Right atrium auricular region (tissue), 2 donors: ENCODE measurements at places on chromosomes 11 and 22. TPM values are rescaled to one million over a fixed set of nuclear protein-coding genes. Genes with fewer than 3 reads are reported as not detected.
A peak's percentile ranks its signal among the peaks of the same experiment; 100 is the strongest.

OR51B5 gene
- total RNA-seq, result not detected

TYR gene
- not detected for total RNA-seq

GRCh38 chr11:36257351-36257750, 31.9 kb downstream of the COMMD9 start:
- DNase-seq, result no peak

- no peak for DNase-seq
Measured at GRCh38 chr11:35404388-35404775, 15.0 kb downstream of the SLC1A2 start.

DNA sequence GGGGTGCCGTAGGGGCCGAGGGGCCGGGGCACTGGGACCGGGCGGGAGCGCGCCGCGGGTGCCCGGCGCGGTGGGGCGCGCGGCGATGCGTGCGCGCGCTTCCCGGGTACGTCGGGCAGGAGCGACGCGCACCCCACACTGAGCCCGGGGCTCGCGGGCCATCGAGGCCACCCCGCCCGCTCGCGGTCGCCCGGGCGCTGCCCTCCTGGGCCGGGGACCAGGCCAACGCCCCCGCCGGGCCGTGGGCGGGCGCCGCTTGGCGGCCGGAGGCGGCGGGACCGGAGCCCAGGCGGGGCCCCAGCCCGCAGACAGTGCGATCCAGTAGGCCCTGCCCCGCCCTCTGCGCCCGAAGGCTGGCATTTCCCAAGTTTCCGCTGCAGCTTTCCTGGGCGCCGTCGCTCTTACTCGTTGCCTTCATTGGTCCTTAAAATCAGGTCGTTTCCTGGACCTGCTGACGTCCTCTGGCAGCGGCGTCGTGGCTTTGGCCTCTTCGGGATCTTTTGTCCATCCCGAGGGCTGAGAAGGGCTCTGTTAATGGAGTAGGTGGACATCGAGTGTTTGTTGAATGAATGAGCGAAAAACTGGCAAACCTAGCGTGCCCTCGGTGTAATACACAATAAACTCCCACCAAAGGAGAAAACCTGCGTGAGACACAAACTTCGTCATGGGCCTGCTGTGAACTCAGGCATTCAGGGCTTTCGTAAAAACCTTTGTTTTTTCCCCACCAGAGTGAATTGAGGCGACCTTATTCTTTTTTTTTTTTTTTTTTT, 638 bp downstream of the PARVA start:
- peak; percentile 80 for DNase-seq

GRCh38 chr11:111001986-111002611, 243.4 kb upstream of the POU2AF2 start:
- no peak for DNase-seq

- no peak for DNase-seq
Measured at GRCh38 chr22:28268850-28269249, 349.8 kb upstream of the PITPNB start.
